ENCODE measurements at places on chromosomes 16 and 17.

GRCh38 chr16:14179116-14179515 is 108.0 kb downstream of the MRTFB start:
- no peak for DNase-seq

GRCh38 chr17:80970762-80971703 is 20.6 kb upstream of the CHMP6 start:
- DNase-seq = no peak

DNA sequence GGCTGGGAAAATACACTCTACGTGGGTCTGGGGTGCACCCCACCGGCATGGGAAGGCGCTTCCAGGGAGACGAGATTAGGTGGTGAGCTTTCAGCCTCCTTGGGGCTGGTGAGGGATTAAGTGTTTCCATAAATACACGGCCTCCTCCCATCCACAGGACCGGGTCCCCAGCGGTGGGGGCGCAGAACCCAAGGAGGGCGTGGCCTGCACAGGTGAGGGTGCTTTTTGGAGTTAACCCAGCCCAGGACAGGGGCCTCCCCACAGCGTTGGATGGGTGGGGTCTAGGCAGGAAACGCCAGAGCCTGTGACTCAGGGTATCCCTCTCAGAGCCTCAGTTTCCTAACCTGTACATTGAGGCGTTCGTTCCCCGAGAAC is 1.1 kb downstream of the C16orf74 start:
- DNase-seq = no peak

GRCh38 chr16:27470567-27471431 is 68.8 kb downstream of the IL21R start:
- no peak for DNase-seq

- no peak for DNase-seq
These were observed 536 bp downstream of the SLC38A10 start for GRCh38 chr17:81294512-81295030.

DNA sequence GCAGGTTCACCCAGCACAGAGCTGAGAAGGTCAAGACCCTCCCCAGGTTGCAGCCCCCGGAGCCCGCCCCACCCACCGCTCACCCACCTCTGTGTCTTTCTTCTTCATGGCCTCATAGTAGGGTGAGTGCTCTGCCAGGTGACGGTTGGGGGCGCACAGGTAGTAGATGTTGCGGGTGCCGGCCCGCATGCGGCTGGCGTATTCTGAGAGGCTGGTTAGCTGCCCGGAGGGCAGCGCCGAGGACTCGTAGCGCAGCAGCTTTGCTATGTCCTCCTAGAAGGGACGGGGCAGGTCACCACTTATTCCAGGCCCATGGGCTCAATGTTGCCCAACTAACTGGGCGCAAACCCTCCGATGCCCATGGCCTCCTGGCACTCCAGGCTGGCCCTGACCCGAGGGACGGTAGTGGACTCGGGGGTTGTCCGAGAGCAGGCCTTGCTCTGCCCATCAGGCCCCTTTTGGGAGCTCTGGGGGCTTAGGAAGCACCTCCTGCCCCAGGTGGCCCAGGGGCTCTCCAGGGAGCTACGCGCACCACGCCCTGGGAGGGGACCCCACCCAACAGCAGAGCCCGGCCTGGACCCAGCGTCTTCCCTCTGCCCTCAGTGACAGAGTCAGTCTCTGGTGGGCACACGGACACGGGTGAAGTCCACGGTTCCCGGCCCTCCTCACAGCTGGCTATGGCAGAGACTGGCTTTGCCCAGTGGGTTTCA is 9.9 kb downstream of the DNASE1 start:
- no peak for DNase-seq

DNA sequence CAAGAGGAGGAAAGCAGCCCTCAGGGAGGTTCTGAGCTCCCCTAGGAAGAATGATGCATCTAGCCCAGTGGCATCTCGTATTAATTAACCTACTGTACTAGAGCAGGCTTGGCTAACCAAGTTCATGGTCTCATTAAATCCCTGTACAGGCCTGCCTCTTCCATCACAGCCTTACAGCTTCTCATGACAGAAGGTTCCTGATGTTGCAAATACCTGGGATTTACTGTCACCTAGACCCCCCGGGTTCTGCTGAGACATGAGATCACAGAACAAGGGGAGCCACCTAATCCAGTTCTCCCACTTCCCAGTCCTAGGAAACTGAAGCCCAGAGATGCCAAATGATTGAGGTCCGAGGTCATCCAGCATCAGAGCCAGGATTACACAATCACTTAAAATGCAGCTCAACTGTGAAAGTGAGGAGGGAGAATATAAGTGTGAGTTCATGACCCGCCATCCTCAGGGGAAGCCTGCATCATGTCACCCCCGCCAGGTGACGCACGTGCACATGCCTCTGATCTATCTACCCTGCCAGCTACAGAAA is 23.9 kb downstream of the ACLY start:
- DNase-seq = peak; percentile 15

DNA sequence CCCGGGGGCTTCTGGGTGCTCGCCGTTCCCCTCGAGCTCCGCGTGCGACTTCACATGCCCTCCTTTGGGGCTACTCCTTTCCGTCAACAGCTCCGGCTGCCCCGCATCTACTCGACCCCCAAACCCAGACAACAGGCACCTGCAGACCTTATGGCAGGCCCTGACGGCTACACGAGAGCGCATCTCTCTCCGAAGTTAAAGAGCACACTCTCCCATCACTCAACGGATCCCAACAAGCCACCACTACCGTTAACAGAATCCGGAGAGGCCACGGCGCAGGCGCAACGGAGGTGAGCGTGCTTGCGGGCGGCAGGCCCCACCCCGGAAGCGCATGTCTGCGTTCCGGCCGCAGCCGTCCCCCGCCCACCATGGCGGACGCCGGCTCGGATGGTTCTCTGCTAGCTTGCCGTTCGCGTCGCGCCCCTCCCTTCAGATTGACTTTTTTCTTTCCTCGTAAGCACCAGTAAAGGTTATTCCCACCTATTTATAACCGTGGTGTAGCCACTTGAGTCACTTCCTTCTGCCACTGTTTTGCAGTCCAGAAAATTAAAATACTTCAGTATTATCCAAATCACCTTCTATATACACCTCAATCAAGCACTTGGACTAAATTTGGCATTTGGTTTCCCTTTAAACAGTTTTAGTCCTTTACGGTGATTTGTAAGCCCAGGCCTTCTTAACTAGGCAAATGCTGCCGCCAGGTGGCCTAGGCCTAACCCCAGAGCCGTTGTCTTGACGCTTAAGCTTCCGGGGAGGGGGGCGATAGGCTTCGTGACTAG is at the start of gene POLG2:
Gene POLG2, minus strand, starts transcription at position 269 of the 779 bp plus-strand sequence. Its CDS starts 86 bp downstream, at position 183.
- DNase-seq = peak; percentile 67

GRCh38 chr17:7336240-7337175 is at the start of gene ACAP1:
TSS of gene ACAP1 (plus strand) at chr17:7336529. CDS start at chr17:7336735, 206 bp downstream.
- no peak for DNase-seq

DNA sequence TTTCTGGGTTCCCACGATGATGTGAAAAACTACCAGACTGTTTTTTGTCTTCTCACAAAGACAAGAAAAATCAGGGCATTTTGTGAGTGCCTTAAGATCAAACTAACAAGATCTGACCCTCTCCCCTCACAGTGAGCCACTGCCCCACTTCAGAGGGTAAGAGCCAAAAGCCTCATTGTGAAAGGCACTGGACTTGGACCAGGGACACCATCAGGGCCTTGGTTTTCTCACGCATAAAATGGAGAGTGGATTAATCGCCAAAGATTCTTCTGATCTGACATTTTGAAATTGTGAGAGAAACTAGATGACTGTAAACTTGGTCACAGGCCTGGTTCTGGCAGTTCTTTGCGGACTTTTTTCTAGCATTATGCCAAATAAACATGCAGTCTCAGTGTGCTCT is 21.0 kb upstream of the ENDOV start:
- DNase-seq = no peak
